ENCODE measurements at places on chromosomes 2 and 18.

- no peak for DNase-seq
Measured at GRCh38 chr2:19673213-19673791, 228.5 kb downstream of the TTC32 start.

DNA sequence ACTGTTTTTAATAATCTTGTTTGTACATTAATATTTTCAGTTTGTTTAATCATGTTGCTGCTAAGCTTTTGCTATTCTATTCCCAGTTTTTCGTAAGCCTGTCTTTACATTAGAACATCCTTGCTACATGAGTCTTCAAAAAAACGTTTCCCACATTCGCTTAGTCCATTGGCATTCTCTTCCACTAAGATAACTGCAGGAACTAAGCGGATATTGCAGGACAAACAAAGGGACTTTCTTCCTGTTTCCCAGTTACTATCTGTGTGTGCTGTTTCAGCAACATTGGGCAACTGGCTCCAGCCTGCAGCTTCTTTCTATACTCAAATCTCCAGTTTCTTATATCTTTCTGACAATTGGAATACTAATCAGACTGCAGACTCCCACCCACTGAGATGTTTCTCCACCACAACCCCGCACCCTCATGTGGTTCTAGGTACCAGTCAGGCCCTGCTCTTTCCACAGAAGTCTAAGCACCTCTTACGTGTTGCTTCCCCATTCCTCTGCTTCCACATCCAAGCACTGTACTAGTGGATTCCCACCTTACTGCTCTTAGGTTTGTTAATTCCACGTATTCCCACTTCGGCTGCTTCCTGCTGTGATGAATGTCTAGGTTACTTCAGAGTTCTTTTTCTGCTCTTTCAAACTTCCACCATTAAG lies 420.3 kb downstream of the LRRTM4 start:
- no peak for DNase-seq

GRCh38 chr18:78621141-78621755 lies 358.4 kb upstream of the SALL3 start:
- DNase-seq, result no peak

GRCh38 chr2:33030326-33030725 lies 83.6 kb downstream of the LTBP1 start:
- DNase-seq, result no peak

DNA sequence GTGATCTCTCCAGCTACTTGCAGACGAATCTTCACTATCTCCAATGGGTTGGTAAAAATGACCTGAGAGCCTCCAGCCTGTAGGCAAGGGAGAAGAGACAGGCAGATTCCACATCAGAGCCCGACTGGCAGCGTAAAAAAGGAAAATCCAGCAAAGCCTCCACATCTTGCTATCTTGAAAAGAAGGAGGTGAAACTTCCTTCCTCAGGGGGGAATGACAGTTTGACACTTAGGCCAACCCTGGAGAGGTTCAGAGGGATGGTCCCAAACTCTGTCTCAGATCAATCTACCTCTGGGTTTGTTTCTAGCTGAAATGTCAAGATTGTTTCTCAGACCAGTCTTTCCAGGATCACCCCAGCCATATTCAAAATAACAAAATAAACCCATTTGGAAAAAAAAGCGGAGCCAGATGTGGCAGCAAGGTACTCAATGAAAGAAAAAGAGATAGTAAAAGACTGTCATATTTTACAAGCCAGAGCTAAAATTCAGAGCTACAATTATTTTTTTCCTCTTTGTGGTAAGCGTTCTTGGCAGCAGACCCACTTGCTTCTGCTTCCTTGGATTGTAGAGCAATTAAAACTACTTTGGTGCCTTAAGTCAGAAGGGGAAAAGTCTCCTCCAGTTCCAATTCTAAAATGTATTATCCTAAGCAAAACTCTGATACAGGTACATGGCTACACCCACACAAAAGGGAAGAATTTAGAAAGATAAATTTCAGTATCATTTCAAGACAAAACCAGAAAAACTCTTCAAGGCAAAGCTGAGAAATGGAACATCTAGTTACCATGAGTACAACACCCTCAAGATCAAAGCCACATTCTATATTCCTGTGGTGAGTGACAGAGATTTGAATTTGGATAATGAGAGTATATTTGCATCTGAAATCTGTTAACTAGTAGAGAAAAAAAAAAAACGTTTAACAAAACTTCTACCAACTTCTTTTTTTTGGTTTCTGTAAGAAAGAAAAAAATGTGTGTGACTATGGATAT lies 100.1 kb downstream of the SLC25A12 start:
- DNase-seq, result no peak

DNA sequence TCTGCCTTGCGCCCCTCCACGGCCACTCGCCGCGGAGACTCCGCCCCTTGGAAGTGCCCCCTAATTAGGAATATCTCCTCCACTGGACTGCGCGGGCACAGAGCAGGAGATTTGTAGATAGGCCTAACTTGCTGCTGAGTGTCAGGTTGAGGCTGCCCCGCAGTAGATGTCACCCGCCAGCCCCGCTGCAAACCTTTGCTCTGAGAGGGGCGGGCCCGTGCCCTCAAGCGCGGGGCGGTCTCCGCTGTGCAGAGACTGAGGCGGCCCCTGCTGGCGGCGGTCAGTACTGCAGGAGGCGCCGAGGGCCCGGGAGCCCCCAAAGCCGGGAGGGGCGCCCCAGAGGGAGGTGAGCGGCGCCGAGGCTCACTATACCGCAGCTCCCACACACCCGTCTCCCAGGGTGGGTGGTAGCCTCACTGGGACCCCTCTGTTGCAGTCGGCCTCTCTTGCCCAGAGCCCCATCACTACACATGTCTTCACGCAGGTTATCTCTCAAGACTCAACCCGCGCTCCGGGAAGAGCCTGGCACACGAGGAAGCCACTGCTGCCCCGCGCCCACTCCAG lies 2.9 kb upstream of the NEURL3 start:
- DNase-seq, result peak; percentile 88

DNA sequence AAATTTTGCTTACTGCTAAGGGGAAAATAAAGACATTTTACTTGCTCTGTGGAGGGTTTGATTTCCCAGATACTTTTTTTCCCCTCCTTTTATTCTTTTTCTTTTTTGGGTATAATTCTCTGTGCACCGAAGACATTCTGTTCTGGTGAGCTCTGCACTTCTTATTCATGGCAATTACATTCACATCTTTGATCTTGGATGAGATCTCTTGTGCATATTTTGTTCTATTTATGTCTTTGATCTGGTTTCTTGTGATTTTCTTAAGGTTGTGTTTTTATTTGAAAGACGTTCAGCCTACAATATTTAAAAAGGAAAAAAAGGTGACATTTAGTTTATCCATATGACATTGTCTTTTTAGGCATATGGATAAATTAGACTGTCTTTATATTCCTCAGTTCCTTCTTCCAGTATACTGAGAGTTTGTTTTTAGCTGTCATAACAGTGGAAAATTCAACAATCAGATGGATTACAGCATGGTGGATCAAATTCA lies 33.7 kb upstream of the EPHA4 start:
- no peak for DNase-seq

DNA sequence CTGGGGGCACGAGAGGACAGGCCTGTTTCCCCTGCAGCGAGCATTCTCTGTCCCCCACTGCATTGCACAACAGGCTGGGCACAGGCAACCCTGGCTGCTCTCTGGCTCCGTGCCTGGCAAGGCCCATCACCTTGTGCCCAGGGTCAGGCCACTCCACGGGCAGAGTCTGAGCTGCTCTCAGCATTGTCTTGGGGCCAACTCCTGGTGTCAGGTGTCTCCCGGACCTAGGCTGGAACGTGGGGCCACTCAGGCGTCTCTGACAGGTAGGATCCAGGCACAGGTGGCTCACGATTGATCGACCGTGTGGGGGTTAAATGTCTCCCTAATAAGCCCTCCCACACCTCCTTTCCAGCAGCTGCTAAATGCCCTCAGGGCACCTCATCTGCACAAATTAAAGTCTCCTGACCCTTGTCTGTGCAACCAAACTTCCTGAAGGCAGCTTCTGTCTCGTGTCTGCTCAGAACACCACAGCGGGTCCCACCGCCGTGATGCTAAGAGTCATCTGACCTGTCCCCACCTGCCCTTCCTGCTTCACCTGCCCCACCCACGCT lies 66.6 kb upstream of the GPC1 start:
- DNase-seq, result no peak

DNA sequence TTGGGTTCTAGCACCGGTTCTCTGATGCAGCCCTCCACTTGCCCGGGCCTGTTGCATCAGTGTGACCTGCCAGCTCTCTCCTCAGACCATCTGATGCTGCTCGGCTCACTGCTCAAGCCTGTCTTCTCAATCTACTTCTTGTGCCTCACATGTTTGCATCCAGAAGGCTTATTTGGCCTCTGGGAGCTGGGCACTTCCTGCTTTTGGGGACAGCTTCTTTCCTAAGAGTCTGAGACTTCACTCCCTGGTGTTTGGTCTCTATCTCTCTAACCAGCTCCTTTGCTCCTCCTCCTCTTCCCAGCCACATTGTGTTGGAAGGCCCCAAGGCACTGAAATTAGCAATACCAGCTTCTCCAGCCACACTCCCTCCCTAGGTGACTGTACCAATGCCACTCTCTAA lies 212.8 kb downstream of the CDCA7 start:
- no peak for DNase-seq

- DNase-seq, result no peak
Measured at GRCh38 chr2:175844169-175844568, 157.9 kb downstream of the LNPK start.

DNA sequence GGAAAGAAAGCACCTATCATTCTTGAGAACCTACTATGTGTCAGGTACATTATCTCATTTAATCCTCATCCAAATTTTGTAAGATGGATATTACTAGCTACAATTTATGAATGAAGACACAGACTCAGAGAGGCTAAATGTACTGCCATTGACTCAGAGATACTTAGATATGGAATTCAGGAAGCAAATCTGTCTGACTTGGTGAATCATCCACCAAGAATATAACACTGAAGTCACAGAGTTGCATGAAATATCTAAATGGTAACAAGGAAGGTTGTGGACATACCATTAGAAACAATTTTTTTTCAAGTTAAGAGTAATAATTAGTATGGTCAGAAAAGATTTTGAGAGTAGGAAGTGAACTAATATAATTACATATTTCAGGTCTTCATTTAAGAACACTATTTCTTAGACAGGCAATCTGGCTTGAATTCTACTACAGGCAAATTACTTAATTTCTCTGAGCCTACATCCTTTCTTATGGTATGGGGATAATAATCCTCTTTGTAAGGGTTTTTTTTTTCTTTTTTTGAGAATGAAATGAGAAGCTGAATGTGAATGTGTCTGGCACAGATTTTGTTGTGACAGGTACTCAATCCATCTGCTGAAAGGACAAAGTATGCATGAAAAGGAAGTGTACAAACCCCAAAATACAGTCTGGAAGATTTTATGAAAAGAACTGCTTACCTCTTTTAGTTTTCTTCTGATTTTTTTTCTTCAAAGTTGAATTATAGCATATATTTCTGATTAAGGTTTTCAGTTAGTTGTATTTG lies 14.8 kb upstream of the C2orf66 start:
- DNase-seq, result no peak

- no peak for DNase-seq
Measured at GRCh38 chr18:76098674-76099411, 396.2 kb downstream of the ZNF516 start.

GRCh38 chr2:101617796-101618195 lies 79.7 kb upstream of the MAP4K4 start:
- DNase-seq, result no peak

GRCh38 chr18:1048032-1048431 lies 143.4 kb downstream of the ADCYAP1 start:
- no peak for DNase-seq

GRCh38 chr2:187580462-187581124 lies 26.4 kb upstream of the TFPI start:
- no peak for DNase-seq

DNA sequence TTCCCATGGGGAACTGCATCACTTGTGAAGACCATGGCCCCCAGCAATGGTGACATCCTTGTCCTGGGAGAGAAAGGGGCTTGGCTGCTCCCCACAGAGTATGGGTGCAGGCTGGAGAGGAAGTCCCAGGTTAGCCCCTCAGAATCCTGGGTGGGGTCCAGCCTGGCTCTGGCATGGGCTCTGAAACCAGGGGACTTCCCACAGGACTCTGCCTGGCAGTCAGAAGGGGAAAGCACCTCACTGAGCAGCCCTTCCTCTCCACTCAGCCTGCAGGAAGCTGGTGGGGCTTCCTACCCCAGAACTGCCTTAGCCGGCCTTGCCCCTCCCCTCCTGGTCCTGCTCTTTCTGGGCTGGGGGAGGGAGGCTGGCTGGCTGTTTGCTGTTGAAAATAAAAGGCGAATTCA lies 3.7 kb downstream of the NEURL3 start:
- peak; percentile 34 for DNase-seq

GRCh38 chr2:28160986-28161425 lies 231.7 kb upstream of the FOSL2 start:
- no peak for DNase-seq

GRCh38 chr2:207284556-207285472 lies 119.1 kb upstream of the KLF7 start:
- no peak for DNase-seq

DNA sequence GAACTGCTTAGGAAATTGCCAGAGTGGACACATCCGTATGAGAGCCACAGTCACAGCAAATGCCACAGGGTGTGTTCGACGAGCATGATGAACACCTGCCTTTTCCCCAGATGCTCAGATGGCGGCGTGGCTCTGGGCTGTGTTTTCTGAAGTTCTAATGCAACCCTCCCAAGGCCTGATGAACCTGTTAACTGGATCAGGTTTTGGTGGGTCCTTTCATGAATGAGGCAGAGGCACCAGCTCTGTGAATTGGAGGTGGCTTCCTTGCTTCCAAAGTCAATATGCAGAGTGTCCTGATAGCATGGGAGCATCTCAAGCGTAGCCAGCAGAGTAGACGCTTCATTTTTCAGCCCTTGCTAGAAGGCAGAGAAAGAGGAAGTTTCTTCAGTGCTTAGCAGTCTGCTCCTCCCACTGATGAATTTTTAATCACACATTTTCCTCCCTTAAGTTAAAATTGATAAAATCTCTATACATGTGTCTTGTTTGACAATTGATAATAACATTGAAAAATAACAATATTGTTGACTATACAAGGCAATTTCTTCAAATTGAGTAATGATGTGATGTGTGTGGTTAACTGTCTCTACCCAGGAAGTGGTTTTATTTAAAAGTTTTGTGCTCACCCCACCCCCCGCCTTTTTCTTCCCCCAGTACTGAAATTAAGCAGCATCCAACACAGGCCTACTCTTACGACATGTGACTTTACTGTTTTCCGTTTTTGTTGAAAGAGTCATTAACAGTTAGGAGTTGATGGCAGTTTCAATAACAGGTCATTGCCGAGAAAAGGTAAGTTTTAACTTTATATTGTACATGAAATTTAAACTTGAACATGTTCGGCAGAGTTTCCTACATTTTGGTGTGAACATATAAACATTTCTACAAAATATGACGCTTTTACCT lies at the start of gene ARHGAP15:
ARHGAP15 (plus strand) TSS at position 739 of the 900 bp plus-strand sequence.
- DNase-seq, result peak; percentile 84
